ENCODE measurements at places on chromosomes 6 and 20.

DNA sequence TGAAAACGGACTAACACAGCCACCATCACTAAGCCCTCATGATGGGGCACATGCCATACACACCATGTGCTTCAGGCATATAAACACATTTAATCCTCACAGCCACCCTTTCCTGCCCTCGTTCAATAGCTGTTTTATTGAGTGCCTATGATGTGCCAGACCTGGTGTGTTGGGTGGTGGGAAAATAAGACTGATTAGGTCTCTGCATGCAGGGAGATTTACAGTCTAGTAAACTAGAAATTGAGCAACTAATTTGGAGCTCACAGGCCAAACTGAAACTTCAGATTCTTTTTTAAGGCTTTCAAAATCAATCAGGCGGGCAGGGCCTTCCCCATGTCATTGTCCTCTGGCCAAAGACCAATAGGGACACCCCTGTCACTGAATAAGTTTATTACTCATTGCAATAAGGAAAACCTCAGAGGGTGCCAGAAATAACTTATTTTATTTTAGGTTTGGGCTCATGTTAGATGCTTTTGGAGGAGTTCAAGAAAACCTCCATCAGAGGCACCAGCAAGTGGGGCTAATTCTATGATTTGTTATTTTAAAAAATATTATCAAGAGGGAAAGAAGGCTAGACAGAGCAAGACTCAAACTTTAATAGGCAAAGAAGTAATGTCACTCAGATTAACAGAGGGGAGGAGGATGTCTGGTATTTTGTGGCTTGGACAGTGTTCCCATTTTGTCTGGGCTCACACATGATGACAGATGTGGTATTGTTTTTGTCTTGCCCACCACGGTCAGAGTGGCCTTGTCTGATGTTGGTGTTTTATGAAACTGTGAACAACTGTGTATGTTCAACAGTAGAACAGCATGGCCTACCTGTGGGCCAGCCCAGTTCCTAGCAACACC is 12.0 kb downstream of the ZFP64 start:
- no peak for DNase-seq

DNA sequence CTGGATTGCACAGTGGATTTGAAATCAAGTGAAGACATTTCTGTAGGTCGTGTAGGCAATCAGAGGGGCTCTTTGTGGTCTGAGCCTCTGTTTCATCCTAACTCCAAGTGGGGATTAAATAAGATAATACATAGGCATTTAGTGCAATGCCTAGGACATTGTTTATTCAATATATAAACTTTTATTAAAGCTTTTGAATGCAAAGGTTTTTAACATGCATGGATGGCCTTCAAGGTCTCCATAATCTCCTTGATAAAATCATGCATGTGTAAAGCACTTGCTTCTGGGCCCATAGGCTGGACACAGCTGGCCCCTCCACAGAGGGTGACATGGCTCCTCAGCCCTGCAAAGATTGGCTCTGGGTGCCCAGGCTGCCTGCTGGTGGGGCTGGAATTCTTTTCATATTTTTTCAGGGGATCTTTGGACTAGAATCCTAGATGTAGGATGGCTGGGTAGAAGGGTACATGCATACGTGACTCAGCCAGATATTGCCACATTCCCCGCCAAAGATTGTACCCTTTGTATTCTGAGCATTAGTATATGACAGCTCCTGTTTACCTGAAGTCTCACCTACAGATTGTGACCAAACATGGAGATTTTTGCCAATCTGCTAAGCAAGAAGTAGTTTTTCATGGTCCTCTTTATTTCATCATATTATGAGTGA is 19.0 kb upstream of the AVP start:
- no peak for DNase-seq

DNA sequence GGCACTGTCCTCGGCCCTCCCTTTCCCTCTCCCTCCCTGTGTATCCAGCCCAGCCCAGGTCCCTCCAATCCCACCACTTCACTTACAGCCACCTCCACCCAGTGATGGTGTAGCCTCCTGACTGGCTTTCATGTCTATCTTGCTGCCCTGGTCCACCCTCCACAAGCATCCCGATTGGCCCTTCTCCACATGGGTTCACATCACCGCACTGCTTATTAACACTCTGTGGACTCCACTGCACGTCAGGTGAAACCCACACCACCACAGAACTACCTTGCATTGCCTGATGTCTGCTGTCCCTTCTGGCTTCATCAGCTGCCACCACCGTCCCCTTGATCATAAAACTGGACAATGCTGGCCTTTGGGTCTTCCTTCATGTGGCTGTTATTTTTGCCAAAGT is 220.4 kb upstream of the ARID1B start:
- no peak for DNase-seq

GRCh38 chr6:27190126-27190525 is 57.4 kb upstream of the PRSS16 start:
- no peak for DNase-seq

GRCh38 chr6:8570256-8570920 is 135.0 kb upstream of the SLC35B3 start:
- no peak for DNase-seq

DNA sequence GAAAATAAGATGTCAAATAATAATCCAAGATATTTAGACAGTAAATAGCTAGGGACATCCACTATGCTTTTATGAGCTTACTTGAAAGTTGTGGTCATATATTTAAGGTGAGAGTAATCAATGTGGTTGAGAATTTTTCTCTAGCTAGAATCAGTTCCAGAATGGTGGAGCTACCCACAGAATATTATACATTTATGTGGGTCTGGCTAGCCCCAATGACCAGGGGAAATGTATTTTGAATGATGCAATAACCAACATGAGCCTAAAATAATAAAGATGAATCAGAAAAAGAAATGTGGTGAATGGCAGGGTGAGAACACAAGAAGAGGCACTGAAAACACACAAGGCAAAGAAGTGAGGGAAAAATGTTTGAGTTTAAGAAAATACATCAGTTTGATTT is 325.7 kb downstream of the TBC1D32 start:
- no peak for DNase-seq

- DNase-seq, result no peak
Measured at GRCh38 chr20:60928341-60928740, 323.7 kb upstream of the CDH4 start.

GRCh38 chr6:39819676-39820075 is 27.5 kb downstream of the DAAM2 start:
- DNase-seq, result no peak

- no peak for DNase-seq
Measured at GRCh38 chr6:155444952-155445903, 10.4 kb downstream of the NOX3 start.

GRCh38 chr6:167467793-167468431 is 143.0 kb downstream of the TTLL2 start:
- no peak for DNase-seq

GRCh38 chr6:126380072-126380583 is 40.2 kb downstream of the CENPW start:
- DNase-seq, result no peak

- no peak for DNase-seq
Measured at GRCh38 chr20:19820555-19821211, 62.6 kb downstream of the RIN2 start.

DNA sequence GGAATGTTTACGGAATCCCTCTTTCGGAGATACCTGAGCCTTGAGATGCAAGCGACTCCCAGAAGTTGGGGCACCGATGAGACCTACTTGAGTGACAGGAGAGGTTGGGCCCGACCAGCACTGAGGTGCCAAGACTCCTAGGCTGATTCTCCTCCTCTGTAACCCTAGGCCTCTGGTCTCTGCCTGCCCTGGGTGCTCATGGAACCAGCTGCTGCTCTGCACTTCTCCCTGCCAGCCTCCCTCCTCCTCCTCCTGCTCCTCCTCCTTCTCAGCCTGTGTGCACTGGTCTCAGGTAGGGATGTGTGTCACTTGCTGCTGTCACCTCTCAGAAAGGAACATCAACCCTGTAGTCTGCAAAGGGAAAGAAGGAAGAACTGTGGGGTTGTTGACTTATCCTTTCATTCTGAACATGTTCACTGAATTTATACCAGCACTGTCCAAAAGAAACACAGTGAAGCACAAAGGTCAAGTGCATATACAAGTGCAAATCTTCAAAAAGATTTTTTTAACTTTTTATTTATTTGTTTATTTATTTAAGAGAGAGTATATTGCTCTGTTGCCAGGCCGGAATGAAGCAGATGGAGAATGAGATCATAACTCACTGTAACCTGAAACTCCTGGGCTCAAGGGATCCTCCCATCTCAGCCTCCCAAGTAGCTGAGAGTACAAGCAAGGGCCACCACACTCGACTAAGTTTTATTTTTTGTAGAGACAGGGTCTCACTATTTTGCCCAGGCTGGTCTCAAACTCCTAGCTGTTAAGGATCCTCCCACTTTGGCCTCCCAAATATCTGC is 913 bp downstream of the BTN2A2 start:
- DNase-seq, result no peak

DNA sequence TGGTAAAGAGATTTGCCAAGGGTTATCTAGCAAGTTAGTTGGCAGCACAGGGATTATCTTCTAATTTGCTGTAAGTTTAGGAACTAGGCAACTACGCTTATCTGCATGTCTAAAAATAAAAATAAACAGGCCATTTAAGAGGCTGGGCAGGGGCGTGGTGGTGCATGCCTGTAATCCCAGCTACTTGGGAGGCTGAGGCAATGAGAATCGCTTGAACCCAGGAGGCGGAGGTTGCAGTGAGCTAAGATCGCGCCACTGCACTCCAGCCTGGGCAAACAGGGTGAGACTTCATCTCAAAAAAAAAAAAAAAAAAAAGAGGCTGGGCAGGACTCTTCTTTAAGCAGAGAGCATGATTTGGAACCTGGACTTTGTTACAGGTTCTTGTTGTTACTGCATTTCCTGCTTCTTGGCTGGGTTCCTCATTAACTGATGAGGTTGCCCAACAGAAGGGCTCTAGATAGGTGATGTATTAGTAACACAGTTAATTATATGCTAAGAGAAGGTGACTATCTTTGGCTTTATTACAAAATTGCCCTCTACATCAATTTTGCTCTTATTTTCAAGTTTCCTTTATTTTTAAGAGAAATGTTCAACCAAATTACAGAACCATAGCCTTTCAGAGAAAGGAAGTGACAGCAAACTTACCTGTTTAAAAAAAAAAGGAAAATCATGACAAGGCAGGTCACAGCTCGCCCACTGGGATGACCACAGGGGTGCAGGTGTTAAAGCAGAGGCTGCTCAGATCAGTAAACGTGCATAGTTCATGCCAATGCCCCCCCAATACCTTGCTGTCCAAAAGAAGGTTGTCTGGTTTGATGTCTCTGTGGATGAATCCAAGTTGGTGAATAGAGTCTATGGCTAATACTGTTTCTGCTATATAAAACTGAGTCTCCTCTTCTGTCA is 32.5 kb downstream of the STK38 start:
- DNase-seq, result no peak

DNA sequence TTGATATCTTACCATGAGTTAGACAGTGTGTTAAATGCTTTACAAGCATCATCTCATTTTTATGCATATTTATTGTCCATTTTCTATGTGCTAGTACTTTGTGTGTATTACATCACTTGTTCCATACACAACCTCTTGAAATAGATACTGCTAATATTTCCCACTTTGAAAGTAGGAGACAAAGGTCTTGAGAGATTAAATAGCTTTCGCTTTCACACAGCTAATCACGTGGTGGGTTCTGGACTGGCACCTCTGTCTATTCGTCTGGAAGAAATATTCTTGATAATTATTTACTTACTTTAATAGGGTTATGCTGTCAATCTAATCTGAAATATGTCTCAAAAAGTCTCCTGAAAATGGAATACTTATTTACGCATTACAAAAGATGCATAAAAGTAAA is 30.2 kb downstream of the EPHA7 start:
- DNase-seq, result no peak

GRCh38 chr6:31897612-31898382 is at the start of gene EHMT2:
TSS of gene EHMT2 (minus strand) at chr6:31897698. CDS start at chr6:31897677, 21 bp downstream.
- DNase-seq, result peak; percentile 90

GRCh38 chr20:58014628-58015315 is 213.7 kb downstream of the ANKRD60 start:
- no peak for DNase-seq

- no peak for DNase-seq
Measured at GRCh38 chr6:21084656-21085055, 508.9 kb upstream of the SOX4 start.

DNA sequence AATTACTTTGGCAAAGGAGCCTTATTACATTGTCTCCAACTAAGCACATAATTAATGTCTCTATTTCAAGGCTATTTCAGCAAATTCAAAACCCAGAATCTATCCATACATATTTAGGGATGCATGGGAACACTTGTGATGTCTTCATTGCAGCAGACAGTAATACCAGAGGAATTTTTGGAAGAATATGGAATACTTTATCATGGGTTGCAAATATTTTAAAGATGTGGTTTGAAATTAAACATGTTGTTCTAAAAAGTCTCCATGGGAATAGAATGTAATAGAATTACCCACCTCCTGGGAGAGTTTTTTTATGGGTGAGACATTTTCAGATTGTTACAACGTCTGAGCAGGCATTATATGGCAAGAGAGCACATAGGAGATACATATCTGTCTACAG is 170.8 kb downstream of the KCNQ5 start:
- no peak for DNase-seq

DNA sequence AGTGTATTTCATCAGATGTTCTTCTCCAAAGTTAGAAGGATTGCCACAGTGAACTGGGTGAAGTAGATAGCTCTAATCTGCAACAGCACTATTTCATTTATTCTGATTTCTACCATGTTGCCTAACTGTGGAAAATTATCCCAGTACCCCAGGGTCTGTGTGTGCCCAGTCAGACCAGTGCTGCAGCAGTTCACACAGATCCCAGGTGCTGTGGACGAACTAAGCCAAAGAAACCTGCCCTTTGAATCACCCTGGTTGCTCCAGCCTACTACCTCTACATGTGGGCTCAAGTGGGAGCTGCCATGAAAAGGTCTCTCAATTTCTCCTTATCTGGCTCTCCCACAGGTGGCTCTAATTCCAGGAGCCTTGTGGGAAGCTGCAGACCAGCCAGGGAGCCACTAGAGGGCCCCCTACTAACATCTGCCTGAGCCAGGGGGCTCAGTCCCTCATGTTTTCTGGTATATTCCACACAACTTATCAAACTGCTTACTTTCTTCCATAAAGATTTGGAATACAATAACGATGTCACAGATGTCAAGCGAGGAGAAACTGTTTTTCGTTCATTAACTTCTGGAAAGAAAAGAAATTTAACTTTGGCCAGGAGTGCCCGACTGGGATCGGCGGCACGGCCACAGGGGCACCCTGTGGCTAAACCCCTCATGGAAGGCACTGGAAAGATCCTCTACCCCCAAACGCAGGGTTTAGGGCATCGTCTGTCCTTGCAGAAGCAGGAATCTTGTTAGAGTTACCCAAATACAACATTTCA is 31.6 kb upstream of the LY86 start:
- DNase-seq, result peak; percentile 70

- no peak for DNase-seq
Measured at GRCh38 chr6:152207915-152208714, 400.6 kb downstream of the ESR1 start.

DNA sequence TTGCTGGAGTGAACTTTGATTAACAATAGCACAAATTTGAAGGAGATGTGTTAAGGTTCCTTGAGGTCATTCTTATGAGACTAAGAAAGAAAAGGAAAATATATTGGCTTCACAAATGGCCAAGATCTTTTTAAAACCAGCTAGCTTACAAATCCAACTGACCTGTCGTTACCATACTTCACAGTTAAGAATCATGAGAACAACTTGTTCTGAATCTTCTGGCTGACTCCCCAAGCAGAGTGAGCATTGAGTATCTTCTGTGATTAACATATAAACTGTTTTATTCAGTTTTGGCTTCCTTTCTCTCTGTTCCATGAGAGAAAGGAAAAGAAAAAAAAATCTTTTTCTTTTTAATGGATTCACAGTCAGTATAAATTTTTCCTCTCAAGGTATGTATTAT is 277.1 kb downstream of the KHDC1L start:
- DNase-seq, result no peak

- DNase-seq, result peak; percentile 72
Measured at GRCh38 chr6:78909391-78909790, 42.0 kb downstream of the IRAK1BP1 start.

GRCh38 chr6:149694921-149695320 is 23.0 kb downstream of the LATS1 start:
- DNase-seq, result no peak

Data from suppressor macrophage (primary cell).